Activated naive CD8-positive, alpha-beta T cell treated with anti-CD3 and anti-CD28 coated beads for 36 hours (primary cell): ENCODE measurements at places on chromosomes 3 and 15. TPM values are rescaled to one million over a fixed set of nuclear protein-coding genes. Genes with fewer than 3 reads are reported as not detected.

GRCh38 chr3:127304121-127304744 lies 16.4 kb upstream of the PRR20G start:
- no peak for DNase-seq

- no peak for DNase-seq
Observed at GRCh38 chr3:191342411-191342810, 12.1 kb upstream of the UTS2B start.

- peak; percentile 54 for DNase-seq
Observed at GRCh38 chr3:186705882-186706780, 11.0 kb upstream of the KNG1 start.

DNA sequence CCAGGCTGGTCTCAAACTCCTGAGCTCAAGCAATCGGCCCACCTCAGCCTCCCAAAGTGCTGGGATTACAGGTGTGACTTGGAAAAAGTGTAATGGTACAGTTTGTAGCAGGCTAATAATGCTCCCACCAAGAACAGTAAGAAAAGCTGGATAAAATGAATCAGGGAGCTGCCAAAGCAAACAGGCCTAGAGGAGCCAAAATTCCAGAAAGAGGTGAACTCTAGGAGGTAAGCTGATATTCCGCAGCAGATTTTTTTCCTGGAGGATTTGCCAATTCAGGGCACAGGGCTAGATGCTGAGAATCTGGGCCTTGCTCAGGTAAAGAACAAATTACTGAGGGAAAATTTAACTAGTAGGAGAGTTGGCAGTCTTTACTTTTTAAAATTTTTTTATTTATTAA lies 11.0 kb upstream of the PCYT1A start:
- no peak for DNase-seq

Gene DAZL
- not detected for total RNA-seq
